Non-pigmented ciliary epithelial cell (primary cell): ENCODE measurements at places on chromosomes 7 and 10.

DNA sequence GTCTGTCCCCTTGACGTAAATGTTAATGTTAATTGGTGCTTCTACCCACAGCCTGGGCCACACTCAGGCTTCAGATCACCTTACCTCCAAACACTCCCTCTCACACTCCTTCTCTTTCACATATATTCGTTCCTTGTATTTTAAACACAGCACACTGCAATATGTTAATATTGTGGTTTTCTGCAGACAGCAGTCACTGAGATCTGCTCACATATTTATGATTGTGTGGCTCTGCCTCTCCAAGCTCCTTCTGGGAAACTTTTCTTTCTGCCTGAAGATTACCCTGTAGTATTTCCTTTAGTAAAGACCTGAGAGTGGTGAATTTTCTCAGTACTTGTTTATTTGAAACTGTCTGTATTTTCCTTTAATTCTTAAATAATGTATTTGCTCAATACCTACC is 104.7 kb downstream of the VWC2 start:
- no peak for DNase-seq

DNA sequence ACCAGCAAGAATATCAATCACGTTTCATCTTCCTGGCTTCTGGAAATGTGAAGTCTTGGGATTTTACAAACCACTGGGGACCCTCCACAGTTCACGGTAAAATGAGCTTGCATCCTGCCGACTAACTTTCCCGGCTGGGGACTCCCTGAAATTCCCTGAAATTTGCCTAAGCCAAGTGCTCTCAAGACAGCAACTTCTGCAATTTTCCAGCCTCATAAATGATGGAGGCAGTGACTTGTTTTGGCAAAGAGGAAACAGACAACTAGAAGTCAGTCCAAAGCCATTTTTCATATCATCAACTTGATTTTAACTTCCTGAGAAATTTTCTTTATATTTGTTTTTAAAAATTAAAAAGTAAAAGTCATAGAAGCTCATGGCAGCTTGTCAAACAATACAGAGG is 212.3 kb downstream of the FANK1 start:
- no peak for DNase-seq

- no peak for DNase-seq
These were observed 23.4 kb upstream of the FAM3C start for GRCh38 chr7:121419201-121420148.

DNA sequence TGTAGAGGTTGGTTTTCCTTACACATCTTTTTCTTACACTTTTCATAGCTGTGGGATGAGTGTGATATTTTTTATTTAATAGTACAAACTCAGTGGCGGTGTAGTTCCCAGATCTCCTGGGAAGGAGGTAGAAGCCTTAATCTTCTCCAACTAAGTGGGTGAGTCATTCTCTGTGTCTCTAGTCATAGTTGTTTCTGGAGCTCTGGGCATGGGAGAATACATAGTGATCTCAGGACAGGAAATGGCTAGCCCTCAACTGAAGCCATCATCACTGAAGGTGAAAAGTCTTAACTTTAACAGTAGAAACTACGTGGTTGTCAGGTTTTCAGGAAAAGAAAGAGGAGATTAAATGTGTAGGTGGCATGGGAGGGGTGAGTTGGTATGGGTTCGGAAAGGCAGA is 319.4 kb upstream of the FZD8 start:
- DNase-seq, result peak; percentile 27

- no peak for DNase-seq
These were observed 135.4 kb downstream of the EVX1 start for GRCh38 chr7:27377988-27378387.

- DNase-seq, result no peak
These were observed 328.8 kb upstream of the MAGI2 start for GRCh38 chr7:79782256-79782655.

DNA sequence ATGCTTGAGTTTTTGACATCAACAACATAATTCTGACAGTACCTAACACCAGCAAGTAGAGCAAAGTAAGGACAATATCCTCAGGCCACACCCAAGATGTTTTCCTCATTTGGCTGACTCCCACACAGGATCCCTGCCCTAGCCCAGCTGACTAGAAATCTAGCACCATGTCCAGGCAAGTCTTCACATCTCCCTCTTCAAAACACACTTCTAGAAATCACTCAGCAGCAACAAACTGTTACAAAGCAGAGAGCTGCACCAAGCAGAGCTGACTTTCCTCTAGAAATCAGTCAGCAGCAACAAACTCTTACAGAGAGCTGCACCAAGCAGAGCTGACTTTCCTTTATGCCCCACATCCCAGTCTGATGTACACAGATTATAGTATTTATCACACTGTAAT is 7.7 kb downstream of the TMEM168 start:
- DNase-seq, result no peak

GRCh38 chr10:13759168-13759567 is 172.4 kb downstream of the PRPF18 start:
- DNase-seq, result no peak

DNA sequence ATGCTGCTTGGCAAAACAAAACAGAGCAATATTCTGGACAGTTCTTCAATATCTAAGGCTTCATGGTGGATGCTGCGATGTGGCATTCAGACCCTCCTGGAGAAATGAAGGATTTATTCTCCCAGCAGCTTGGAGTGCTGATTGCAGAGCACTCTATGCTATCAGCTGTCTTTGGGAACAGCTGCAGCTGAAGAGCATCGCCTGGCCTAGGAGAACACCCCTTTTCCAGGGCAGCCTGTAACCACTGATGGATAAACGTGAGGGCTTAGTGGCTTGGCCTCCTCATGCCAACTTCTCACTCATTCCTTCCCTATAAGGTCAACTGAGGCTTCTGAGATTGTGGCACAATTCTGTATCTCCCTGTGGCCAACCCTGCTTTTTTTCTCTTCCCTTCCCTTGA is 638.1 kb upstream of the CNTNAP2 start:
- no peak for DNase-seq

GRCh38 chr7:6589829-6590644 is at the start of gene INTS15:
Gene INTS15 (plus strand): TSS chr7:6590021. CDS start chr7:6590284, 263 bp downstream.
- no peak for DNase-seq

DNA sequence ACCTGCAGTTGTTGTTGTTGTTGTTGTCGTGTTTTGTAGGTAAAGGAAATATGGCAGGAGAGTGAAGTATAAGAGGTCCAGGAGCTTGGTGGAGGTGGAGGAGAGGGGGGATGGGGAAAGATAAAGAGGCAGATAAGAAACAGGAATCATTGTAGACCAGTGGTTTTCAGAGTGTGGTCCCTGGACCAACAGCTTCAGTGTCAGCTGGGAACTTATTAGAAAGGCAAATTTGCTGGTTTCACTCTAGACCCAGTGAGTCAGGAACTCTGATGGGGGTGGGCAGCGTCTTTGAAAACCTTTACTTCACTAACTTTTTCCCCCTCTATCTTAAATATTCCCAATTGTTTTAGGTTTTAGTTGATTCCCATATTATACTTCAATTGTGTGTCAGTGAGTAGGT is 241.5 kb downstream of the AUTS2 start:
- DNase-seq, result no peak

- no peak for DNase-seq
These were observed 35.8 kb upstream of the BHLHA15 start for GRCh38 chr7:98175260-98175940.

- DNase-seq, result no peak
These were observed 4.4 kb upstream of the PPP2R2D start for GRCh38 chr10:131896403-131896802.

DNA sequence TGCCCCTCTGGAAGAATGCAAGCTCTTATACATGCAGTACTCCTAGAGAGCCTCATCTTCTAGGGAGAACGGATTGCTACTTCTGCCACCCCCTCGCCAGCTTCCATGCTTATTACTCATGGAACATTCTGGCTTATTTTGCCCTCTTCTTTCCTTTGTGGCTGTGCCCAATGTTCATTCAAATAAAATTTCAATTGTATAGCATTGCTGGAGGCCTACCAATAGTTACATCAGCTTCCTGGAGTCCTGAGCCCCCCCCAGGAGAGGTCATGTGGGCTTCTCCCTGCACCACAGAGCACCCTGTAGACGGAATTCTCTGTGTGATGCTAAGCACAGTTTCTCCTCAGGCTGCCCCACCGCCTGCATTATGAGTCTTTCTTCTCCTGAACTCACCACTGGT is 1094.0 kb downstream of the KCNMA1 start:
- DNase-seq, result no peak

DNA sequence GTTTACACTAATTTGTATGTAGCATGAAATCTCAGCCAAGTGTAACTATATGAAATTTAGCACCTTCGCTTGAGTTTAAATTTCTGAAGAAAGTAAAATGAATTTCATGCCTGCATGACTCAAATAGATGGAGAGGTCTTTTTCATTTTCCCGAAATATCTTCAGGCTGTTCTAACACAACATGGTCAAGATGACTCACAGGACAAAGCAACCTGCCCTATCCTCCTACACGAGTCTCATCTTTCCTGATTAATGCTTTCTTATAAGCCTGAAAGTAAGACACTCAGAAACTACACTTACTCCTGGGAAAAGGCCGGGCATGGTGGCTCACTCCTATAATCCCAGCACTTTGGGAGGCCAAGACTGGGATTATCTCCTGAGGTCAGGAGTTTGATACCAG is 41.2 kb downstream of the CH25H start:
- DNase-seq, result no peak

GRCh38 chr7:135486261-135486920 is 23.5 kb downstream of the CNOT4 start:
- DNase-seq, result no peak

DNA sequence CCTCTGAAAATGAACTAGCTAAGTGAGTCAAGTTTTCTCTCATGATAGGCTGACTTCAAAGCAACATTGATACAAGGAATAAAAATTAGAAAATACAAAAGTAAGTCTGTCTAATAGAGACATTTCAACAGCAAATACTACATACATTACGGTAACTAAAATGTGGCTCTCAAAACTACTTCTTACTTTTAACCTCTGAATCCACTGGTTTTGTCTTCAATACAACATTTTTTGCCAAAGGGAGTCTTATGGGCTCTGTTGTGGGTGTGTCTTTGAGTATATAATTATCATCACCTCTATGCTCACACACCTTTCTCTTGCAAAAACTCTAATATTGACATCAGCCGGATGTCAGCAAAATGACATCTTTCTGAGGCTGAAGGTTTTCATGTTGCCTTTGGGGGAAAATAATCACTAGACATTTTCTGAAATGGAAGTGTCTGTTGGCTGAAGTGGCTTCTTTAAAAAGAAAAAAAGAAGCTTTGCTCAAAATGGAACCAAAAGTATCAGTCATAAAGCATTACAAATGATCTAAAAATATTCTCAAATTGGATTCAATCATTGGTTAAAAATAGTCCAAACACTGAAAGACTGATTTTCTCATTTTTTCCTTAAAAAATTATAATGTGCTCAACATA is 41.8 kb upstream of the FAM133B start:
- no peak for DNase-seq

DNA sequence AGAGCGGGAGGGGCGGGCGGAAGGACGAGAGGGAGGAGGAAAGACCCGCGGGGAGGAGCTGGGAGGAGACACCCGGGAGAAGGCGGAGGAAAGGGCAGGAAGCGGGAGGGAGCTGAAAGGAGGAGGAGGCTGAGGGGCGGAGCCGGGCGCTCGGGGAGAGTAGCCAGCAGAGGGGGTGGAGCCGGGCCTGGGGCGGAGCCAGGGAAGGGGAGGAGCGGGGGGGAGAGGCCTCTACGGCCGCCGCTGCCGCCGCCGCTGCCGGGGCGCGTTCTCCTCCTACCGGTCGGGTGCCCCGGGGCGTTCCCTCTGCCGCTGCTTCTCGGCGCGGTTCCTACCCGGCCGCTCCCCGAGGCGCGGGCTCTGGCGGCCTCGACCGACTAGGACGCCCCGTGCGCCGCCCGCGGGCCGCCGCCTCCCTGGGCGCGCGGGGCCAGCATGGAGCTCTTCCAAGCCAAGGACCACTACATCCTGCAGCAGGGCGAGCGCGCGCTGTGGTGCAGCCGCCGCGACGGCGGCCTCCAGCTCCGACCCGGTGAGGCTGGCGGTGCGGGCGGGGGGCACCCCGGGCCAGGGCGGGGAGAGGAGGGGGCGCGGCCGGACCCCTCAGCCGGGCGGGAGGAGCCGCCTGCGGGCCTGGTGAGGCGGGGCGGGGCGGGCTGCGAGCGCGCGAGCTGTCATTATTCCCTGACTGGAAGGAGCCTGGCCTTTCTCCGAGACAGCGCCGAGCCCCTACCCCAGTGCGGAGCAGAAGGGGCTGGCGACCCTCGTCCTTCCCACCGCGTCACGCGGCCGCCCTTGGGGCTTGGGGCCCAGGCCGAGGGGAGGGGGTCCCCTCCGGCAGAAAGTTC is at the start of gene INPP5F:
Gene INPP5F, plus strand, starts transcription at position 223 of the 848 bp plus-strand sequence. Its CDS starts 213 bp downstream, at position 436.
- peak; percentile 88 for DNase-seq

DNA sequence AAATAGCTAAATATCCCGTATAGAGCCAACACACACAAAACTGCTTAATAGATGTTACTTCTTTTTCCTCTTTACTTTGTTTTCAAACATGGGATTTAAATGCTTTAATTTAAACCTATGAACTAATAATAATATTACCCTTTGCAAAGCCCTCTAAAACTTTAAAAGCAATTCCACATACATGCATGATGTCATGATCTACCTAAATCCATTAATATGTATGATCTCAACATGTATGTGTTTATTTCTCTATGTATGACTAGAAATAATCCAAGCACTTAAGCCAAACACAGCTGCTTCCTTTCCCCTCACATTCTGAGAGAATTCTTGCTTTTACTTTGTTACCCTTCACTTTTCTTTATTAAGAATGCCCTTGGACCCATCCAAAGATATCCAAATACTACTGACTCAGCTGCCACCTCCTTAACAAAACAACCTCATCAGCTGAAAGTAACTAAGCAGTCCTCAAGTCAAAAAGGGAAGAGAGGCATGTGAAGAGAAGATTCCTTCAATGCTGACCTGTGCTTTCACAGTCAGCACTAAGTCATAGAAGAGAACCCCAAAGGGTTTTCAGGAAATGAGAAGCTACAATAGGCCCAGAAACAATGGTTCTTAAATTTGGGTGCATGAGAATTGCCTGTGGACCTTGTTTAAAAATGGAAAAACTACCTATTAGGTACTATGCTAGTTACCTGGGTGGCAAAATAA is 266.4 kb upstream of the LRGUK start:
- no peak for DNase-seq

GRCh38 chr10:48607356-48608278 is 2.7 kb upstream of the ARHGAP22 start:
- no peak for DNase-seq

GRCh38 chr7:25753837-25754236 is 398.2 kb upstream of the NFE2L3 start:
- no peak for DNase-seq

DNA sequence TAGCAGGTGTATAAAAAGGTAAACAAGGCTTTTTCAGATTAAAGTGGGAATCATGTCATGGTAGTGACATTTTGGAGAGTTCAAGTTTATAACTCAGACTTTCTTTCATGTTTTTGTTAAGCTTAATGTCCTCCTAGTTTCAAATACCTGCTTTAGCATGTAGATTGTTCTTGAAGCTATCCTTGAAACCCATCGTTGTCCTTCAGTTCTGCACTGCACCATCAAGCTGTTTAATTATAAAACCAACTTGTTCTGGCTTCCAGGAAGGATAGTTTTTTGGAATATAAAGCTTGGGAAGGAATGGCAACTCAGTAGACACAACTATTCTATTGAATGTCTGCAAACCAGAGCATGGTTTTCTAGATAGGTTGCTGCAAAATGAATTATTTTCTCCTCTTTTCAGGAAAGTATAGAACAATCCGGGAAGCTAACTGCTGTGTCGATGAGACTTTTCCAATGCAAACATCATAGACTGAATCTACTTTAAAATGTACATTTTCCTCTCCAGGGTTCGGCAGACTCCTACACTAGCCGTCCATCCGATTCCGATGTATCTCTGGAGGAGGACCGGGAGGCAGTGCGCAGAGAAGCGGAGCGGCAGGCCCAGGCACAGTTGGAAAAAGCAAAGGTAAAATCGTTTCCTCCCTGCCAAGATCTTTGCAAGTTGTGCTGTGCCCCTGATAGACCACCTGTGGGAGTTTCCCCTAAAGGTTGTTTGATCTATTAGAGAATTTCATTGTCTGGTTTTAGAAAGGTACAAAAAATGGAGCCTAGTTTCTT is 249.8 kb downstream of the NSUN6 start:
- no peak for DNase-seq
